KBM-7 (cell line): ENCODE measurements at places on chromosomes 13 and 19.

DNA sequence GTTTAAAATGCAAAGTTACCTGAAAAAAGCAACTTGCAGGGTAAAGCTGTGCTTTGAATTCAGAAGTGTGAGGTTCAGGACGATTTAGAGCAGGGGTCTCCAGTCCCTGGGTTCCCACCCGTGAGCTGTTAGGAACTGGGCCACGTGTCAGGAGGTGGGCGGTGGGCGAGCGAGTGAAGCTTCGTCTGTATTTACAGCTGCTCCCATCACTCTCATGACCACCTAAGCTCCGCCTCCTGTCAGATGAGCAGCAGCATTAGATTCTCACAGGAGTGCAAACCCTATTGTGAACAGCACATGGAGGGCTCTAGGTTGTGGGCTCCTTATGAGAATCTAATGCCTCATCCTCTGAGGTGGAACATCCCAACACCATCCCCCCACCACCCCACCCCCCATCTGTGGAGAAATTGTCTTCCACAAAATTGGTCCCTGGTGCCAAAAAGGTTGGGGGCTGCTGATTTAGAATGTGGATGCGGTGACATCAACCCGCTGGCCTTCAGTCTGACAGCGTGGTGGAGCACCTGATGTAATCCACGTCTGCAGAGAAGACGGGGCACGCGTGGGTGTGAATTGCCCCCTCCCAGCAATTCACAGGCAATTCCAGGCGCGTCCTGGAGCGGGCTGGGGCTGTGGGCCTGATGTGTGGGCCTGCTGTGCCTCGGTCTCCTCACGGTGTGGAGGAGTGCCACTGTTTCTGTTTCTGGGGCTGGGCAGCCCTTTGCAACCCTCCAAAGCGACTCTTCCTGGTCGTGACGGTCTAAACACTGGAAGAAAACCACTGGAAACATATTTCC lies 214.0 kb upstream of the SOX1 start:
- no peak for DNase-seq

DNA sequence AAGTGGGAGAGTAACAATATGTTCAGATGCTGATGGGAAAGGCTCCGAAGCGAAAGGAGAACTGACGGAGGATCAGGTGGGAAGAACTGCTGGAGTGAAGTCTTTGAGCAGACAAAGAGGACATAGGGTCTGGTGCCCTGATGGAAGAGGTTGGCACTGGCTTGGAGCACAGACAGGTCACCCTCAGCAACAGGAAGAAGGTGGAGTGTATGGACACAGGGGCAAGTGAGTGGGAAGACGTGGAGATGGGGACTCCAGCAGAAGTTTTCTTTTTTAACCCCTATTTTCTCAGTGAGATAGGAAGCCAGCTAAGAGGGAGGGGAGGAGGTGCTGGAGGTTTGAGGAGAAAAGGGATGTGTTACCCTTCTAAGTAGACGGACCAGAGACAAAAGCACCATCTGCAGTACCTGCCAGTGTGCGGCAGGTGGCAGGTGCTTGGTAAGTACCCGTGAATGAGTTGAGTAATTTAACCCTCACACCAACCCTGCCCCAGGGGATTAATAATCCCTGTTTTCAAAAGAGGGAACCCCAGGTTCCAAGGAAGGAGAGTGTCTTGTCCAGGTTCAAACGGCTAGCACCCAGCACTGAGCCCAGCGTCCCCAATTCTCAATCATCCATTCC lies 11.2 kb downstream of the HAS1 start:
- DNase-seq = no peak

DNA sequence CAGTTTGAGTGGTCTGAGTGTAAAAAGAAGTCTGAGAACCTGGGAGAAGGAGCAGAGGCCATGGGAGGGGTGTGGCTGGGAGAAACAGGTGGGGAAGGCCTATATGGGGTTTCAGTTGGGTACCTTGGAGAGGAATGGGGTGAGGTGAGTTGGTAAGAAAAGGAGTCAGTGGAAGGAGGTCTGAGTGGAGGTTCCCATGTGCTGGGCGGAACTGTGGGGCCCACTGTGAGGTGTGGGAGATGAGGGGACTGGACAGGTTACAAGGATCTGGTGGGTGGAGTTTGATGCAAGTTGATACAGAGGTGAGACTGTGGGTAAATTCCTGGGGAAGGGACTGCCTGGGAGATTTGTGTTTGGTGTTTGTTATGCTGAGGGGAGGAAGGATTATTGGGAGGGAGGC lies 2.1 kb downstream of the ZNF574 start:
- no peak for DNase-seq

GRCh38 chr13:39302820-39303219 lies 264.6 kb downstream of the NHLRC3 start:
- no peak for DNase-seq

GRCh38 chr13:95479731-95480130 lies 72.8 kb upstream of the CLDN10 start:
- no peak for DNase-seq

- peak; percentile 41 for DNase-seq
Measured at GRCh38 chr19:8610041-8610935, at the start of gene ADAMTS10. TSS of gene ADAMTS10 (minus strand) at chr19:8610715. CDS start at chr19:8605710, 5,005 bp downstream.

DNA sequence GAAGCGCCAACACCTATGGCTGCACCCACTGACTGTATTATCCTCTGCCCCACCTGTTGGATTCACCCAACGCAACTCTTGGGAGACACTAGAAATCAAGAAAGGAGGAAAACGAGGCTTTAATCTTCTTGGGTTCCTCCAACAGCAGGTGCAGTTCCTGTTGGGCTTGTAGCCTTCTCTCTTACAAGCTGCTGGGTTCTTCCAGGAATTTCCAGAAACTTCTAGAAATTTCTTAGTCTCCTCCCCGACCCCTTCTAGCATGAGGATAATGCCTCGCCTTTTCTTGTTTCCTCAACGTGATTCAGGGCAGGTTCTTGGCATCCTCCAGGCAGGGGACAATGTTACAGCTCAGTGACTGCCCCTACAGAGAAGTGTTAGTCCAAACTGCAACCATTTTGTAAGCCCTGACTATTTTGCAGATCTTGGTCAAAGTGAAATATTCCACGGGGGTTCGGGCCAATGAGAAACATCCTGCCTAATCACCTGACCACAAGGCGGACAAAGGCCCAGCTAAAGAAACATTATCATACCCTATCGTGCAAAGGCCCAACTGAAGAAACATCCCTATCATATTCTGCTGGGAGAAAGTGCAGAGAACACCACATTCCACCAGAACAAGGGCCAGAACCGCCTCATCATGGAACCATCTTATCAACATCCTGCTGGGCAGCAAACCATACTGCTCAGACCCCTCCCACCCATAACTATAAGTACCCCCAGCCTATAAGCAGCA lies 614 bp upstream of the PNMA8A start:
- no peak for DNase-seq

DNA sequence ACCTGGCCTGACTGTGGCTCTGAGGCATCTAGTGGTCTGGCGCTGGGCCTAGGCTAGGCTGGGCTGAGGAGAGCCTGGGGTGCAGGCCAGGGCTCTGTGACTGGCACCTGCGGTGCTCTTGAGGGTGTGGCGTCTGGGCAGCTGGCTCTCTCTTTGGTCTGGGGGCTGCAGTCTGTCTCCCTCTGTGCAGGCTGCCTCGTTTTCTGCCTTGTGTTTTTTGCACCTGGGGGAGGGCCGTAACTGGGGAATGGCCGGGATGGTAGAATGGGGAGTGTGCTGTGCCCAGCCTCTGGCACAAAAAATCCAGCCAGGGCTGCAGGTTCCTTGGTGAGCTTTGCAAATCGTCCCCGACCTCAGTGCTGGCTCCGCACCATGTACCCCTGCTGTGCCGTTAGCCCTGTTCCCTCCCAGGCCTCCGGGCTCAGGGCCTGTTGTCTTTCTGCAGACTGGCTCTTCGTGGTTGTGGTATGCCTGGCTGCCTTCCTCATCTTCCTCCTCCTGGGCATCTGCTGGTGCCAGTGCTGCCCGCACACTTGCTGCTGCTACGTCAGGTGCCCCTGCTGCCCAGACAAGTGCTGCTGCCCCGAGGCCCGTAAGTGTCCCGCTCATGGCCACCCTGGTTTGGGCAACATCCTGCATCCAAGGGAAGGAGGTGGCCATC lies 6.5 kb upstream of the USF2 start:
- DNase-seq = no peak
